ENCODE measurements at places on chromosomes 1 and 21.

DNA sequence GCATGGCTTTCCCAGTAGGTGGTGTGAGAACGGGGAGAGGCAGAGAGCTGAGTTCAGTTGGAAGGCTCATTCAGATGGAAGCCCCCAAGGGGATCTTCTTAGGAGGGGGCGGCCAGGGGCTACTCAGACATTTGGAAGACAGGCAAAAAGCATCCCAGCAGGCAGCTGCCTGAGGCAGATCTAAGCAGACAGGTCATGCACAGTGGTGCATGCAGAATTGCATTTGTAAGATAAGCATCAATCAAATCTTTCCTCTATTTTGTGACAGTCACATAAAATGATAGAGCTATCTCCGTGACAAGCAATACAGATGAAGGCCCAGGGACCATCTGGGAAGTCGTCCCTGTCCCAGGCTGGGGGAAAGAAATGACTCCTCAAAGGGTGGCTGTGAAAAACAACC is 3.8 kb downstream of the RAB3B start:
- DNase-seq, result no peak

DNA sequence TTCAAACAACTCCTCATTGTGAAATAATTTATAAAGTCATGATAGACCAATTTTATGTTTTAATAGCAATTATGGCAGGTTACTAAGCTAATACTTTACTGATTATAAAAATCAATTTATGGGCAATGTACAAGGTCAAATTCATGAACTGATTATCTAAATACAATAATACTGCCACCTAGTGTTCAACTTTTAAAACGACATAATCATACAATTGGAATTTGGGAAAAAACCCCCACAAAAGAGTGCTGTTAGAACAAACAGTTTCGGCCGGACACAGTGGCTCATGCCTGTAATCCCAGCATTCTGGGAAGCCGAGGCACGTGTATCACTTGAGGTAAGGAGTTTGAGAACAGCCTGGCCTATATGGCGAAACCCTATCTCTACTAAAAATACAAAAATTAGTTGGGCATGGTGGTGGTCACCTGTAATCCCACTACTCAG is 14.0 kb downstream of the GTF2B start:
- DNase-seq, result no peak

DNA sequence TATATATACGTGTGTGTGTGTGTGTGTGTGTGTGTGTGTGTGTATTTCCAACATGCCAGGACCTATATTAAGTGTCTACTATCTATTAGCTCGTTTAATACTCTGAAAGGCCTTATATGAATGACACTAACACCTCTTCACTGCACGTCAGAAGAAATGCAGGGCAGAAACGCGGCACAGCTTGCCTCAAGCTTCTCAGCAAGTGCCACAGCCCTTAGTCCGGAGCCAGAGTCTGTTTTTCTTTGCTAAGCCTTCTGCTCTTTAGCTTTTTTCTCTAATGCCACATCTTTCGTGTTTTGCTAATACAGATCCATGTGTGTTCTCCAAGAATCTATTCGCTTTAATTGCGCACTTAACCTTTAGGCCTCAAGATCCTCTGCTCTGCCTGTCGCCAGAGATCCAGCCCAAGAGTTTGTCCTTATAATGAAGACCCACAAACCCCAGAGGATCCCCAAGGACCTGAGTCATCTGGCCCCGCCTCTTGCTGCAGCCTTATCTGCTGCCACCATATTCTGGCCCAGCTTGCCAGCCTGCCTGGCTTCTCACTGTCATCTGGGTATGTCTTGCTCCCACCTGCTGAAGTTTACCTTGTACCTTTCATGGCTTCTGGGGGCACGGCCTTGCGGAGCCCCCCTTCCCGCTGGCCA is 2.0 kb upstream of the TRIM58 start:
- no peak for DNase-seq

GRCh38 chr1:56881417-56881816 is 26.8 kb downstream of the C8A start:
- DNase-seq, result no peak

GRCh38 chr1:152878042-152878441 is at the start of gene SMCP:
Gene SMCP (plus strand): TSS chr1:152878322. CDS start chr1:152884423, 6,101 bp downstream.
- DNase-seq, result no peak

DNA sequence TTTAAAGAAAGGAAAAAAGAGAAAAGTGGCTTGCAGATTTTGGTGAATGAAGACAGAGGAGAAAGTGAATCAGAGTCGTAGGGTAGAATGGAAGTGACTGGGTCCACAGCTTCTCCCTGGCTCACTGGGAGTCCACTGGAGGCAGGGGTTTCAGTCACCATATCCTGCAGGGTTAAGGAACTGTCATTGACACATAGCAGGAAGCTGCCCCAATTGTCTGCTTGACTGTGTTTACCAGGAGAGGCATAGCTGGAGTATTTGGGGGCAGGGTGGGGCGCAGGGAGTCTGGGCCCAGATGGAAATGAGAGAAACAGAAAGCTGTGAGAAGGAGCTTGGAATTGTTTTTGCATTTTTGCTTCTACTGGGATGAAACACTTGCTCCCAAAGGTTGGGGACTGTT is 228.8 kb upstream of the CSF3R start:
- no peak for DNase-seq

All from T-helper 2 cell (primary cell).